ENCODE measurements at places on chromosomes 3 and 15.

GRCh38 chr15:39756806-39757522, 25.7 kb downstream of the FSIP1 start:
- DNase-seq = no peak

DNA sequence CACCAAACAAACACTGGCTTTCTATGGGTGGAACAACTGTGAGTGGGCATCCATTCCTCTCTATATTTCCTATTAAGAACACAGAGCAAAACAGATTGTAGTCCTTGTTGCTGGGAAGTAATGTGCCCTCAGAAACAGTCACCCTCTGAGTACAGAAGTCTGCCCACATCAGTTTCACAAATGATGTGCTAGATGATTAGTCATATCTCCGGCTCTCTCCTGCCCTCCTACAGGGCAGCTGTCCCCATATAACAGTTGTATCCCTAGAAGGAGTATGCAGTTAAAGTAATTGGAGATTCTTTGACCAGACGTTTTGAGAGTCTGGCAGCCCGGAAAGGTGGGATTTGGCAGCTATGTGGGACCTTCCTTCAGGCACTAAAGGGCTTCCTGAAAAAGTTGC, 159.9 kb downstream of the APBA2 start:
- no peak for DNase-seq

DNA sequence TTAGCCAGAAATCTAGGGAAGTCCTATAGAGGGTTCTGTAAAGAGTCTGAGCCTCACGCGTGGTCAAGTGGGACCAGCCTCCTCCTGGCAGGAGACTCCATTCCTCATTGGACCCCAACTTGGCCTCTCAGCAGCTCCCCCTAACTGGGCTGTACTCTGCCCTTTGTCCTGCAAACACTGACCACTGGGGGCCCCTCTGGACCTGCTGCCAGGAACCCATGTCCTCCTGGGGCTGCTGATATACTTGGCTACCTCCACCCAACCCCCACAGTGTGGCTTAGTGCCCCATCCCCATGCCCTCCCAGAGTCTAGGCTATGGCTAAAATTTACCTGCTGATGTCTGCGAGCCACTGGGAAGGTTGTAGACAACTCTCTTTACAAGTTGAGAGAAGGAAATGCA, 62.7 kb downstream of the UBP1 start:
- DNase-seq = no peak

- no peak for DNase-seq
These were observed 135.1 kb downstream of the TBL1XR1 start for GRCh38 chr3:177062052-177062732.

- DNase-seq = no peak
These were observed 147.7 kb upstream of the SATB1 start for GRCh38 chr3:18572809-18573208.

- no peak for DNase-seq
These were observed 84.9 kb upstream of the ACP3 start for GRCh38 chr3:132232231-132232792.

DNA sequence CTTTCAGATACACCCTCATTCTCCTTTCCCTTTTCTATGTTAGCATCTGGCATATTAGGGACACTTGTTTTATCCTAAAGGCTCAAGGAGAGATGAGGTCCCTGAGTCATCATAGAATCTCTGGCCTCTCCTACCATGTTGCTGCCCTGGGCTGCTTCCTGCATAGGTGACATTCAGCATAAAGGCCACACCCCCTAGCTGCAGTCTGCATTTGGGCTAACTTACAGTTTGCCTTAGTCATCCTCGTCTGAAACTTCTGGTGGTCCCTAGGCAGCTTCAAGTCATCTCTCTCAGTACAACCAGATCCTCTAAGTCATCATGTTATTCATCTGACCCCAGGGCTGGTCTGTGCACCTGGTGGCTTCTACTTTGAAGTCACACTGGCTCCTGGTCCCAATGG, 982.7 kb upstream of the NR2F2 start:
- no peak for DNase-seq

DNA sequence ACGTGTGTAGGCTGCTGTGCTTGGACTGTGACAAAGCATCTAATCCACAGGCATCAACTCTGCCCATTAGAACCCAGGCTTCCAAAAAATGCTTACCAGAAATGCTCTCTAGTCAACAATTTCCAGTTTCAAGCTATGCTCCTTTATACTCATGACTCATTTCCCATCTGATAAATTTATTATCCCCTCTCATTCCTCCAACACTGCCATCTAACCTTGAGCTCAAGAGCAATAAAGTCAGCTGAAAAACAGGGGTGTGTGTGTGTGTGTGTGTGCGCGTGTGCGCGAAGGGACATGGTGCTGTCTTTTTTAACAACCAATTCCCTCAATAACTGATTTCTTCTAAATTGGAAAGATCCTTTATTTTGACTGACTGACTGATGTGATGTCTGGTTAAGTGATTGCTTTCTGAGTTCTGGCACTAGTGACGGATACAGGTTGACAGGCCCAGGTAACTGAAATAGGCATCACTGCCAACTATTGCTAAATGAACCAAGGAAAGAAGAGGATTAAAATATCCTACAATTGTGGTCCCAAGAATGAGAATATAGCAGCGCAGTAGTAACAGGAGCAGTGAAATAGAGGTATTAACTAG, 405.5 kb downstream of the ZNF385D start:
- no peak for DNase-seq

GRCh38 chr15:28935316-28935715, 49.5 kb downstream of the APBA2 start:
- no peak for DNase-seq

DNA sequence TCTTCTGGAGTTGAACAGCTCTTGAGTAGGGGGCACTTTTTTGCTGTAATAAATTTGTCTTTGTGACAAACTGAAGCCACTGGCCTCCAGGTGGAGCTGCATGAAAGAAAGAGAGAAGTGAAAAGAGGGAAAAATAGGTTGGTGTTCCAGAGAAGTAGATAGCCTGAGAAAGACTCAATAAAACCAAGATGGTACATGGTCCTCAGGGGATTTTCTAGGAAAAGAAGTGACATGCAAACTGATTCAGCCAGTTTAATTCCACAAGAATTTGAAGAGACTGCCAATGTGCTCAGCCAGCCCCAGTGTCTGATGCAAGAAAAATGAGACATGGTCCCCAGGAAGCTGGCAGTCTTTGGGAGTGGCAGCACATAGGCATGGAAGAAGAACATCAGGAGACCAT, 152.7 kb downstream of the CD47 start:
- DNase-seq = no peak
